Activated T-helper 2 cell treated with anti-CD3 and anti-CD28 coated beads, Interferon-gamma antibody, Interleukin-2, Interleukin-4, amounts not matched to agents 10 μg/mL and 5 μg/mL and 100 μg/mL, durations not matched to agents 14 hours and 24 hours and 36 hours (primary cell): ENCODE measurements at places on chromosomes 2 and 18.

DNA sequence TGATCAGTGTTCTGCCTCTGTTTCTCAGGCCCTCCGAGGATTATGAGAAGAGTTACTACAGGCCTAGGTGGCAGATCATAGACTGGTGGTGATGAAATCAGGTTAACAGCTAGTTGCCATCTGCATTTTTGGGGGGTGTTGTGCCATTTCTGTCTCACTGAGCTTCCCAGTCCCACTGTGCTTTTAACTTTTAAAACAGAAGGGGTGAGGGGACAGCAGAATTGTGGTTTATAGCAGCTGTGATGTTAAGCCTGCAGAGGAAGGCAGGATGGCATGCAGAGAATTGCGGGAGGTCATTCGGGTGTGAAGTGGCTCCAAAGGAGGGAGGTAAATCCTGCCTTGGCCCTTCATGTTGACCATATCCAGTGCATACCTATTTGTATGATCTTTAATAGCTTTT, 5.0 kb downstream of the CAB39 start:
- no peak for DNase-seq

DNA sequence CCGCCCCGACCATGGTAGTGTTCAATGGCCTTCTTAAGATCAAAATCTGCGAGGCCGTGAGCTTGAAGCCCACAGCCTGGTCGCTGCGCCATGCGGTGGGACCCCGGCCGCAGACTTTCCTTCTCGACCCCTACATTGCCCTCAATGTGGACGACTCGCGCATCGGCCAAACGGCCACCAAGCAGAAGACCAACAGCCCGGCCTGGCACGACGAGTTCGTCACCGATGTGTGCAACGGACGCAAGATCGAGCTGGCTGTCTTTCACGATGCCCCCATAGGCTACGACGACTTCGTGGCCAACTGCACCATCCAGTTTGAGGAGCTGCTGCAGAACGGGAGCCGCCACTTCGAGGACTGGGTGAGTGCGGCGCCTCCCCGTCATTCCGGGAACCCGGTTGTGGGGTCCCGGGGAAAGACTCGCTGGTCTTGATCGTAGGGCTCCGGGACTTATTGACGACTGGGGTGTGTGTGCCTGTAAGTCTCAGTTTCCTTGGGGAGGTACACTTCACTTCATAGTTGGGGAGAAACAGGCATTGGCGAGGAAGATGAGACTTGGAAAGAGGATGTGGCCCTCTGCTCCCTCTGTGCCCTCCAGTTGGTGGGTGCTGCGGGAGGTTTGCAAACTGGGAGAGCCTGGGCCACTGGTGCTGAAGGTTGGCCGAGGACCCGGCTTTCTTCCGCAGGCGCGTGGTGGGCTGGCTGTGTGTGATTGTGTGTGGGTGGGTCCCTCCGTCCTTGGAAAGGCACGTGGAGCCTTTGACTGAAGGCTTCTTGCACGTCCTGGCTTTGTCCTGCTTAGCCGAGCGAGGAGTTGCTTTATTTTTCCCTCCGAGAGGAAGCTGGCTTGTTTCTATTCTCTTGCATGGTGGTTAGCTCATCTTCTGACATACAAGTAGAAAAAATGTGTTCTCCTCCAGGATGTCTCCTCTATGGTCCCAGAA, 886 bp downstream of the PRKCE start:
- no peak for DNase-seq

GRCh38 chr18:78069784-78070664, 820.4 kb downstream of the GALR1 start:
- DNase-seq, result no peak

DNA sequence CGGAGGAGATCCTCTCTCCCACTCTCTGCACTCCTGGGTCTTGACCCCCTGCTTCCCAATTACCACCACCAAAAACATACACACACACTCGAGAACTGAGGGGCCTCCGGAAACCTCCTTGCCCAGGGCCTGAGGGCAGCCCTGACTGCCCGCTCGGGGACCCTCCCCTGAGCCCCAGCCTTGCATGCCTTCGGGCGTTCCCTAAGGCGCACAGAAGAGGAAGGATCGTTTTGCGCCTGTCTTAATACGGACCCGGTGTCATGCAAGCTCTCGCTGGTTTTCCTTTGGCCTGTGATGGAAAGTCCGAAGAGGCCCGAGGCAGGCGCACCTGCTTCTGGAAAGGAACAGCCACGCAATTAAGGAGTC, 19.8 kb downstream of the POU3F3 start:
- DNase-seq, result no peak

GRCh38 chr18:24168496-24168895, 29.6 kb downstream of the CABYR start:
- no peak for DNase-seq

DNA sequence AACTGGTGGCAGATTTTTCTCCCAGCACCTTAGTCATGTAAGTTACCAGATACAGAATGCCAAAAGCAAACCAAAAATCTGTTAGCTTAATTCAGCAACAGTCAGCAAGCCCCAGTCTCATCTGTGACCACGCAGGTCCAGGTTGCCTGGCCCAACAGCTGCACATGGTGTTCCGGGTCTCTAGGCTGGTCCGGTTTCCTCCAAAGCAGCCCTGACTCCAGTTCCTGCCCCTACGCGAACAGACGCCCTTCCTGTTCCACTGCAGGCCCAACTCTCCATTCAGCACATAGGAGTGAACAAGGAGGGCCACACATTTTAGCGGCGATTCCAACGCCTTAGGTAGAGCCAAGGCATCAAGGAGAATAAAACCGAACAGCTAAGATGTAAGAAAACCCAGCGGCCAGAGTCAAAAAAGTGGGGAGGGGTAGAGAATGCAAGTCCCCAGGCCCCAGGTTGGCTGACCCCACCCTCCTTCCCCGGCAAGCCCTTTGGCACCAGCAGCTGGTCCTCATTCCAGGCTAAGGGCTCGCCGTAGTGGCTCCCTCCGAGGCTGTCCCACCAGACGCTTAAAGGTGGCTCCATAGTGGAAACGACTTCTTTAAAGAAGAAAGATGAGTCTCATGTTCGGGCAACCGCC, 1.5 kb downstream of the STK25 start:
- DNase-seq, result no peak

DNA sequence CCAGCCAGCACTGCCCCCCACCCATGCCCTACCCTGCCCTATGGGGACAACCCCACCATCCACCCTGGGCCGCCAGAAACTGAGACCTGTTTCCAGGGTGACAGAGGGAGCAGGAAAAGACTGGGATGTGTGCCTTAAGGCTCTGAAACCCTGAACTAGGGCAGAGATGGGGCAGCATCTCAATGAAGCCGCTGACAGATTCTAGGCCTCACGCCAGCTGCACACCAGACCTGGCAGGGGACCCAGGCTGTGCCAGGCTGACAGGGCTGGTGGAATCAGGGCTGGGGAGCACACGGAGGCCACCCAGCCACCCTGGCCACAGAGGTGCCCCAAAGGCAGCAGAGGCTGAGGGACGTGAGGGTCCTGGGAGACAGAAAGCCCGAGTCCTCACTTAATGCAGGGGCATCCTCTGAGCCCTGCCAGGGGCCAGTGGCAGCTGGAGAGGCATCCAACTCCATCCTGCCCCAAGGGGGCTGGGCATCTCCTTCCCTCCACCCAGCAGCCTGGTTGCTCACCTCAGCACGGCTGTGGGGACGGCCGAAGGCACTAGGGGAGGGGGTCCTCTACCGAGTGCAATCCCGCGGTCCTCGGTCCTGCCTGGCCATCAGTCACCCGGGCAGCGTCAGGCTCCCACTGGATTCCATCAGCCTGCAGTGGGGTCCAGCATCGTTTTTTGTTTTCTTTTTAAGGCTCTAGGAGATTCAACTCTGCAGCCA, 169.2 kb downstream of the ZFP36L2 start:
- no peak for DNase-seq

DNA sequence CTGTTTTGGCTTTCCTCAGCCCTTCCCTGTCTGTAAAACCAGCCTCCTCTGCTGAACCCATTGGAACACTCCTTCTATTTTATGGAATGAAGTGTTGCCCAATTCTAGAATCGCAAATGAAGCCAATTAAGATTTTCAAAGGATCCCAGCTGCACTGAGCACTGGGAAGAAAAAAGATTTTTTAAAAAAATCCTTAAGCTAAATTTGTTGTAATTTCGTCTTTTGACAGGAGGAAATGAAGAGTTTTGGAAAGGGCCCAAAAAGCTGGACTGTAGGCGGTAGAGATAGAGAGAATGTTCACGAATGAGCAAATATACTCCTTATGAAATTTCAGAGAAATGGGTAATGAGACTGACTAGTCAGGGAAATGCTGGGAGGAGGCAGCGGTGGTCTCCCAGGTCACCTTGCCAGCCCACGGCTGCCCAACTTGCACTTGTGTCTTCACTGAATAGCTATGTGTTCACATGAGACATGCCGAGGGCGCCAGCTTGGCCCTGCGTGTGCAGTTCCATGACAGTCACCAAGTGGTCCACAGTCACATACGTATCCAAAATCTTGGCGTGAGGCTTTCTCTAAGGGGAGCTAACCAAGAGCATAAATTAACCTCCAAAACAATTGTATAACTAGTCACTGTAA, 69.9 kb downstream of the SGPP2 start:
- no peak for DNase-seq

DNA sequence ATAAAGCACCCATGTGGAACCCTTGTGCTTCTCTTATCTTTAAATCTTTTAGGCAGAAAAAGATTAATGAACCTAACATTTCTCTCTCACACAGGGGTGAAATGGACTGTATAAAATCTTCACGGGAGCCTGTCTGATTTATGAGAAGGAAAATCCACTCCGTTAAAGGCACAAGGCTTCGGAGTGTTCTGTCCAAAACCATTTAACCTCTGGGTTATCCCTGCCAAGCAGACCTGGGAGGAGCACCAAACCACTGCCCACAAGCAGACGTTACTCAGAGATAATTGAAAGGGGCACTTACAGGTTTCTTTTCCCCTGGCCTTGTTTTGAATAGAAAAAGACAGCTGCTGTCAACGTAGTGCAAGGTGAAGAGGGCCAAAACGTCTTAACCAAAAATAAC, 184.4 kb upstream of the DOK6 start:
- no peak for DNase-seq

DNA sequence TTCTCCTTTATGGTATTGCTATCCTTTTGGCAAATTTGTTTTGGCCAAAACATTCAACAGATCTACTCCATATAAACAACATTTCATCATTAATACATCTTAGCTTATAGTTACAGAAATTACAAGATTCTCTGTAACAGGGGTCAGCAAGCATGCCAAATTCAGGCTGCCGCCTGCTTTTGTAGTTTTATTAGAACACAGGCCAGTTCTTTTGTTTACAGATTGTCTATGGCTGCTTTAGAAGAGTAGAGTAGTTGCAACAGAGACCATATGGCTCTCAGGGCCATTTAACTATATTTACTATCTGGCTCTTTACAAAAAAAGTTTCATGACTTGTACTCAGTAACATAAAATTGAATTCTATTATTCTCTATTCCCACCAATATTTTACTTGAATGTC, 53.9 kb downstream of the LNPK start:
- no peak for DNase-seq

DNA sequence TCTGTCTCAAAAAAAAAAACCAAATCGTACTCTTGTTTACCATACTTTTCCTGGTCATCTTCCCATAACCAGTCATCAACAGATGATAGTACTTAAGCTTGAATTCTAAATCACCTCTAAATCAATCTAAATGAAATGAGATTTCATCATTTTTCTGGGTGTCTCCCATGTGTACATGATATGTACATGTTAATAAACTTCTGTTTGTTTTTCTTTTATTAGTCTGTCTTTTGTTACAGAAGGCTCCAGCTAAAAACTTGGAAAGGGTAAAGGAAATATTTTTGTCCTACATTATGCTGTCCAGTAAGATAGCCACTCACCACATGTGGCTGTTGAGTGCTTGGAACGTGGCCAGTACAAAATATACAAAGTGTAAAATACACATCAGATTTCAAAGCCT, 78.7 kb upstream of the MSH6 start:
- no peak for DNase-seq

DNA sequence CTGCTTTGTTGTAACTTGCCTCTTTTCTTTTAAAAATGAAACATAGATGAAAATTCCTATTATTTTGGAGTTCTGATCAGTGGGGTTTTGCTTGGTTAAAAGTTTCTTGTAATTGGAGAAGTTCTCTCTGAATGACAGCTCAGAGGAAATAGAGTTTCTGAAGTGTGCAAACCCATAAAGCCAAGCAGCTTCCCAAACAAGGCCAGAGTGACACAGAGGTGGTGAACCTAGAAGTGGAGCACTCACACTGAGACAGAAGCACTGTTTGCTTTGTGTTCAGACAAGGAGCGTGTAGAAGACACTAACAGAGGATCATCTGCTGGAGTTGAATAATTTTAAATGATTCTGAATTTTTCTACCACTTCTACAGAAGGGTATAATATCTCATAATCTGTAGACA, 49.2 kb downstream of the FBXO48 start:
- no peak for DNase-seq

DNA sequence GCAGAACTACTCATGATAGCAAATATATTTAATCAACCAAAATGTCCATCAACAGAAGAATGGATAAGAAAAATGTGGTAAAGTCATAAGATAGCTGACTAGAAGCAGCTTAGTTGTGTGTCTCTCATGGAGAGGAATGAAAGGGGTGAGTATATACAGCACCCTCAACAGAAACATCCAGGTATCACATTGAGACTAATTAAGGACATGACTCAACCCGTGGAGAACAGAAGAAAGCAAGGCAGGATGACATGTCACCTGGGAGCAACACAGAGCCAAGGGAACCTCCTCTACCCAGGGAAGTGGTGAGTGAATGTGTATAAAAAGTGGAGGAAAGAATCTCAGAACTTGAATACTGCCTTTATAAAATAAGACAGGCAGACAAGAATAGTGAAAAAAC, 1695.0 kb upstream of the CELF4 start:
- DNase-seq, result no peak

DNA sequence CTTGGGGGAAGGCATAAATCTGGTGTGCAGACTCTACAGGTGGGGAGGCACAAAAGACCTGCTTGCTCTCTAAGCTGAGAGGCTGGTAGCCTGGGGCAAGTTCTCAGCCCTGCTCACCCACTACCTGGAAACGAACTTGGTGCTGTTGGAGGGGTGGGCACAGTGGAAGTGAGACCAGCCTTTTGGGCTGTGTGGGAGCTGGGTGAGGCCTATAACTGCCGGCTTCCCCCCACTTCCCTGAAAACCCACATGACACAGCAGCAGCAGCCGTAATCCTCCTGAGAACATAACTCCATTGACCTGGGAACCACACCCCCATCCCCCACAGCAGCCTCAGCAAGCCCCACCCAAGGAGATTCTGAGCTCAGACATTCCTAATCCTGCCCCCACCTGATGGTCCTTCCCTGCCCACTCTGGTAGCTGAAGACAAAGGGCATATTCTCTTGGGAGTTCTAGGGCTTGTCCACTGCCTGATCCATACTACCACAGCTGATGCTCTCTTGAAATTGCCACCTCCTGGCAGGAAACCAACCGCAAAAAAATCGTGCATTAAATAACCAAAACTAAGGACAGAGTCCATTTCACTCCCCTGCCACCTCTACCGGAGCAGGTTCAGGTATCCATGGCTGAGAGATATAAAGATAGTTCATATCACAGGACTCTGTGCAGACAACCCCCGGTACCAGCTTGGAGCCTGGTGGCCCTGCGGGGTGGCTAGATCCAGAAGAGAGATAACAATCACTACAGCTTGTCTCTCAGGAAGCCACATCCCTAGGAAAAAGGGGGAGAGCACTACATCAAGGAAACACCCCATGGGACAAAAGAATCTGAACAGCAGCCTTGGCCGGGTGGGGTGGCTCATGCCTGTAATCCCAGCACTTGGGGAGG, 178.1 kb downstream of the NDUFA10 start:
- no peak for DNase-seq
